ENCODE measurements at places on chromosomes 11 and 22.
A peak's percentile ranks its signal among the peaks of the same experiment; 100 is the strongest.

- DNase-seq, result no peak
Measured at GRCh38 chr11:47906066-47906465, 57.9 kb upstream of the NUP160 start.

DNA sequence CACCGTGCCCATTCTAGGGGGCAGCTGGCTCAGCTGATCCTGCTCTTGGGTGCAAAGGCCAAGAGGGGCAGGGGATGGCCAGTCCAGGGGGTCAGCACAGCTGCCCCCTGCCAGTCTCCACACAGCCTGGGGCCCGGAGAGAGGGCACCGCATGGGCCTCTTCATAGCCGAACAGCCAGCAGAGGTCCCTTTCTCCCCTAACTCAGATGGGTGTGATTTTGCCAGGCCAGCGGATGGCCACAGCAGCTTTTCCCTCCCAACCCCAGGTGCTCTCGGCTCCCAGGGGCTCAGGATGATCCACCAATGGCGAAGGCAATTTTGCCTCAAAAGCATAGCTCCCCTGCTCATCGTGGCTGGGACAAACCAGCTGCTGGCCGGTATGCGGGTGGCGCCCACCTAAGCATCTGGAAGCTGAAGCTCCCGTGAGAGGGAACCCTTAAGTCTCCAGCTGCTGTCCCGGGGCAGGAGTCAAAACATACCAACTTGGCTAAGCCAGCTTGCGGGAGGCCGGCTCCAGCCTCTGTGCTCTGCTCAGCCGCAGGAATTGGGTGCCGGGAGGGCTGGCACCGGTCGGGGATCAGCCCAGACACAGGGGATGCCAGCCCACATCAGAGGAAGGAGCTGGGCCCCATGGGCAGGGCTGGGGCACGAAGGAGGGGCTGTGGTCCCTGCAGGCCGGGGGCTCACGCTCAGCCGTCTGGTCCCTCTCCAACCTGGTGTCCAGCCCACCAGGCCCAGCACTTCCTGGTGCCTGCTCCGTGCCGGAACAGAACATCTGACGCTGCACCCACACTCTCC is 30.5 kb upstream of the GNB1L start:
- DNase-seq, result no peak

- DNase-seq, result no peak
Measured at GRCh38 chr11:94928117-94928990, 45.0 kb downstream of the CWC15 start.

DNA sequence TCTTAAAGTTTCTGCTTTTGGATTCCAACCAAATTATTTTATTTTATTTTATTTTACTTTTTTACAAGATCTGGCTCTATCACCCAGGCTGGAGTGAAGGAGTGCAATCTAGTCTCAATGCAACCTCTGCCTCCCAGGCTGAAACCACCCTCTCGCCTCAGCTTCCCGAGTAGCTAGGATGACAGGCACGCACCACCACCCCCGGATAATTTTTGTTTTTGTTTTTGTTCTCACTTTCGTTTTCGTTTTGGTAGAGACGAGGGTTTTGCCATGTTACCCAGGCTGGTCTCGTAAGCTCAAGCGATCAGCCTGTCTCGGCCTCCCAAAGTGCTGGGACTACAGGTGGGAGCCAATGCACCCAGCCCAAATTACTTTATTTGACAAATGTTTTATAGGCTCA is 219.8 kb downstream of the ETS1 start:
- DNase-seq, result no peak

DNA sequence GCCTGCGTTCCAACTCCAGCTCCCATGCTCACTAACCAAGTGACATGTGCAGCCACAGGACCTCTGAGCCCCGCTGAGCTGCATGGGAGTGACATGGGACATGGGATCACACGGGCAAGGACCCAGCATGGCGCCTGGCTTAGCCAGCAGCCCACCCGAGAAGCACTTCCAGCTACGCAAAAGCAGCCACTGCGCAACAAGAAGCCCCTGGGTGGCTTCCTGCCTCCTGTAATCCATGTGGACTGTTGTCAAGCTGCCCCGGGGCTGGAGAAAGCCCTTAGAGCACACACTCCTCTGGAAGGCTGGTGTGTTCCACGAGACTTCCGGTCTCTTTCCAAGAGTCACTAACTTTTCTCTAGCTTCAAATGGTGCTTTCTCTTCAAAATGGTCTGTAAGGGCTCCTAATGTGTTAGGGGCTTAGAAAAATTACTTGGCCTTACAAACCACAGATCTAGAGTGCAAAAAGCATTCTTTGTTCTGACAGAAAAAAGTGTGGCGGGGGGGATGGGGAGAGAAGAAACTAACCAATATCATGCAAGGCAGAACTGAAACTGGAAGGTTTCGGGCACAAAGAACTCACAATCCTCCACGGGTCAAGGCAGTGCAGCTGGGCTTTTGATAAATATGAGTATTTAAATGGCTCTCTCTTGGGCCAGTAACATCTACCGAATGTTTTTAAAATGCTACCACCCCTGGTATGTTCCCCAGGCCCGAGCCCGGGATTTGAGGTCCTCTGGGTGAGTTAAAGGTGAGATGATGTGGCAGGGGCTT is 5.5 kb downstream of the C11orf24 start:
- DNase-seq, result no peak

DNA sequence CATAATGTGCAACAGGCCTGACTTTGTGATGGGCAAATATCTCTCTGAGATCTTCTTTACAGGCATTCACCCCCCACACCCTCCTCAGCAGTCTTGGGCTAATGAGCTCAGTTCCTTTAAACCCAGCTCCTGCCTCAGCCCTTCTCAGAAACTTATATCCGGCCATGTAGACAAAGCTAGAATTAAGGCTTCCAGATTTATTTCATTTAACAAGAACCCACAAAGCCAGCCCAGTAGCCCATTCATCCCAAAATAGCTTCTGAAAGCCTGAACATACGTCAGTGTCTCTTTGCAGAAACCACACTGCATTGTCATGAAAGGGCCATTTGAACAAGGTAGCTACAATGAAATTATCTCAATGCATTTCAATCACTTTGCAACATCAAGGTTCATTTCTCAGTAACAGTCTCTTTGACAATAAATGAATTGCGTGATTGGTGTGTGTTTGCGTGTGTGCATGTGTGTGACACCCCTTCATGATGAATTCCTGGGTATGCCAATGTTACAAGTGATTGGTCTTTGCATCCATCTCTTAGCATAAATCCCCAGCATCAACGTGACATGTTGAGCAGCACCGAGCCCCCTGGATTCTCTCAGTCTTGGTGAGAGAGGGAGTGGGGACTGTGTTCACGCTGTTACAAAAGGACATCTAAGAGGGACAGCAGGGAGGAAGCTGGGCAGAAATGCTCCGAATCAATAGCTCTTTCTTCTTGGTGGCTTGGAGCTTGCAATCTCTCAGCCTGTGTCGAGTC is 299.6 kb downstream of the KIRREL3 start:
- DNase-seq, result no peak

- no peak for DNase-seq
Measured at GRCh38 chr11:18778468-18778867, 13.1 kb downstream of the PTPN5 start.

DNA sequence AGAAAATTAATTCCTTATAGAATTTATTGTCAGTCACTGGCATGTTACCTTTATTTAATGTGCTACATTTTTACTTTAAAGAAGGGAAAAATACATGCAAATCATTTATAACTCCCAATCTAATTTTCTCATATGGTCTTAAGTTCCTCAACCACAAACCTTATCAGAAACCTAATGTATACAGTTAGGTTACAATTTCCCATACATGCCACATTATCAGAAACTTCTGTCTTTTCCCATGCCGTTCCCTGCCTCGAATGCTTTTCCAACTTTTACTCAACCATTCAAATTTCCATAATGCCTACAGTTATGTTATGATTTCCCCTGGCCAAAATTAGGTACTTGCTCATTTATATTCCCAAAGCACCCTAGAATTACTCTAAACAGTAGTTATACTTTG is 13.5 kb downstream of the RSF1 start:
- DNase-seq, result no peak

DNA sequence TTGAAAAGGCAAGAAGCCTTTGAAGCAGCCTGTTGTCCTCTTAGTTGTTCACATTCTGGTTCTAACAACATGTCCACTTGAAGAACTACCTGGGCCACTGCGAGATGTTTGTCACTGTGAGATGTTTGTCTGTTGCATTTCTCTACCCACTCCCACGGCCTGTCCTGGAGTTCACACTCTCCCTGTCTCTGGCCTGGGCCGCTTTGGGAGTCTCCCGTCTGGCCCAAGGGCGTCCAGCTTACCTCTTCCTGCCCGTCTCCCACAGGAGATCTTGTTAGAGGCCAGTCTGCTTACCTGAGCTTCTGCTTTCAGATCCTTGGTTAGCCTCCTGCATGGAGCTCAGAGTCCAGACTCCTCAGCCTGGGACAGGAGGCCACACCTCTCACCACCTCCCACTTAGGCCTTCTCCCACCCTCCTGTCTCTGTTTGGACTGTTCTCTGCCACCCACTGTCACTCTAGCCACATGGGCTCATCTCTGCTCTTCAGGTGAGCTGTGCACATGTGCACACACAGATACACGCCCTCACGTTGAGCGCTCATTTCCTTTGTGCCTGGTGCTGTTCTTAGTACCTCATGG is 66.0 kb downstream of the TBC1D22A start:
- no peak for DNase-seq

- no peak for DNase-seq
Measured at GRCh38 chr11:113724778-113725177, 18.7 kb upstream of the TMPRSS5 start.

GRCh38 chr11:134272381-134273316 is 3.5 kb upstream of the GLB1L3 start:
- DNase-seq, result no peak

GRCh38 chr11:9132203-9132878 is 40.9 kb upstream of the SCUBE2 start:
- DNase-seq, result no peak

DNA sequence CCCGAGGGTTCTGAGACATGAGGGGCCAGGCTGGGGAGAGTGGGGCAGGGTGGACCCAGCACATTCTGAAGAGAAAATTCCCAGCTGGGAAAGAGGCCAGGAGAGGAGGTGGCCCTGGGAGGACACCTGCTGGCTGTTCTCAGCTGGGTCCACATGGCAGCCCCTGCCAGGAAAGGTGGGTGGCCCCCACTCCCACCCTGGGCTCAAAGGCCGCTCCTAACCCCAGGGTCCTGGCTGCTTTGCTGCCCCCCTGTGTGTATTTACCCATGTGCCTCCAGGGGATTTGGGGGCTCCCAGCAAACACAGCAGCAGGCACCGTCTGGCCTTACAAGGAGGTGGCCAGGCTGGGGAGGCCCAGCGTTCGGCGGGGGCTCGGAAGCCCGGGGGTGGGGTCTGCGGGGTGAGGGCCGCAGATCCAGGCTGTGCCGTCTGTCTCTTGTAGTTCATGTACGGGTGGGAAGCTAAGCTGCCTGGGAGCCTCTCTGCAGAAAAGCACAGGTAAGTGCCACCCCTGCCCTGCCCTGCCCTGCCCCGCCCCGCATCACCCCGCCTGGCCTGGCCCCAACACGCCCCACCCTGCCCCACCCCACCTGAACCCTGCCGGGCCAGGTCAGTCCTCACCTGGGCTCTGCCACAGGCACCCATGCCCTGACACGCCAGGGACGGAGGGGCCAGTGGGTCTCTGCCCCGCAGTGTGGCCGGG is 10.6 kb downstream of the MUC5B start:
- no peak for DNase-seq

- DNase-seq, result peak; percentile 31
Measured at GRCh38 chr11:68213555-68214172, 568 bp upstream of the KMT5B start.

GRCh38 chr11:116700586-116701220 is 72.1 kb downstream of the BUD13 start:
- no peak for DNase-seq

DNA sequence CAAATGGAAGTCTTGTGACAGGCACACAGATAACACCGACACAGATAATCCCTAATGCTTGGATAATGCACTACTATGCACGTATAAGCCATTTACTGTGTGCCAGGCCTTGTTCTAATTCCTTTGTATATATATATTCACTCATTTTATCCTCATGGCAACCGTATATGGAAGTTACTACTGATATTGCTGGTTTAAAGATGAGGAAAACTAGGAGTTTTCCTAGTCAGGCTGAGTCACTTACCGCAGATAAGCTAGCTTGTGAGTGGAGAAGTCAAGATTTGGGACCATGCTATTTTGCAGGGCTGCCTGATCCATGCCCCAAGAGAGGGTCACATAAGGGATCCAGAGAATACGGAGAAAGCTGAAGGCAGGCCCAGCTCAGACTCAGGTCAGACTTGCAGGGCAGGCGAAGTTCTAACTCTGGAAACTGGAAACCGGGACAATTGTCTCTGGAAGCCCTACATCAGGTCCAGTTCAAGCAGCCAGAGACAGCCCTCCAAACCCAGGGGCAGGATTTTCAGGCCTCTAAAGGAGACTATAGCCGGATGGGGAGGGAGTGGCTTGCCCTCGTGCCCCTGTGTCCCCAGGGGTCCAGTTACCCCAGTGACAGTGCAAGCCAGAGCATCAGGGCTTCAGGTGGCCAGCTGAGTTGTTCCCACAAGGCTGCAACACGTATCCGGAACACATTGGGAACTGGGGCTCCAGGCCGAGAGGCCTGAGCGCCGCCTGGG is 534.8 kb downstream of the INSC start:
- DNase-seq, result no peak
